Activated naive CD8-positive, alpha-beta T cell treated with anti-CD3 and anti-CD28 coated beads, Interleukin-2, amount 10 ng/mL, durations not matched to agents 7 days and 5 days (primary cell): ENCODE measurements at places on chromosomes 5 and 9. TPM values are rescaled to one million over a fixed set of nuclear protein-coding genes. Genes with fewer than 3 reads are reported as not detected.

Gene IL9
- not detected for total RNA-seq

Gene GRM6
- not detected for total RNA-seq

Gene AIF1L
- total RNA-seq, result 0.42 TPM

Gene SH3PXD2B
- total RNA-seq, result 0.42 TPM

Gene NMUR2
- total RNA-seq, result not detected

Gene TXNDC8
- not detected for total RNA-seq

Gene ADCY2
- total RNA-seq, result not detected

Gene TAF1L
- 0.08 TPM for total RNA-seq

Gene IFNA21
- not detected for total RNA-seq

Gene CYLC2
- not detected for total RNA-seq
